Tibial artery (tissue), 4 donors: ENCODE measurements at places on chromosomes 1 and 21.

GRCh38 chr1:6162773-6163172 is 17.3 kb downstream of the CHD5 start:
- no peak for DNase-seq

- DNase-seq = peak; percentile 55
Observed at GRCh38 chr1:21901473-21901847, 35.6 kb downstream of the HSPG2 start.

DNA sequence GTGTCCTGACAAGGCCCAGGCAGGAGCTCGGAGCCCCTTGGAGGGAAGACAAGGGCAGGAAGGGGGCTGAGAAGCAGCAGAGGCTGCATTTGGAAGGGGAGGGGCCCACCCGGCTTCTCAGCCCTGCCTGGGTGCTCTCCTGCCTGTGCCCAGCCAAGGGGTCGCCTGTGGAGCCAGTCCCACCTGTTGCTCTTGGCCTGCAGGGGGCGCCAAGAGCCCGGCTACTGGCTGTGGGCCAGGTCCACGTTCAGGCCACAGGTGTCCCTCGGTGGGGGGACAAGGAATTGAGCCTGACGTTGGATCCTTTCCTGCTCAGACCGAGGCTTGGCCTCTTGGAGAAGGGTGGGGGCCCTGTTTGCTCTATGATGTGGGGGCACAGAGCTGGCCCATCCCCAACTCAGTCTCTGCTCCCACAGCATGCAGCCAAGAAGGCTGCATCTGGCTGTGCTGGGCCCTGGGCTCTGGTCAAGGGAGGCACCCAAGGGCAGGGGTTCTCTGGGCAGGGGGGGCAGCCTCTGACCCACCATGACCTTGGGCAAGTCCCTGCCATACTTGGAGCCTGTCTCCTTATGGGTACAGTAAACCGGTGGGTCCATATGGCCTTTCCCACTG is 10.9 kb downstream of the WNT4 start:
- no peak for DNase-seq

GRCh38 chr1:166908942-166909341 is 32.9 kb upstream of the TADA1 start:
- no peak for DNase-seq
